Left renal cortex interstitium (tissue), 4 donors: ENCODE measurements at places on chromosomes 7 and 10.

DNA sequence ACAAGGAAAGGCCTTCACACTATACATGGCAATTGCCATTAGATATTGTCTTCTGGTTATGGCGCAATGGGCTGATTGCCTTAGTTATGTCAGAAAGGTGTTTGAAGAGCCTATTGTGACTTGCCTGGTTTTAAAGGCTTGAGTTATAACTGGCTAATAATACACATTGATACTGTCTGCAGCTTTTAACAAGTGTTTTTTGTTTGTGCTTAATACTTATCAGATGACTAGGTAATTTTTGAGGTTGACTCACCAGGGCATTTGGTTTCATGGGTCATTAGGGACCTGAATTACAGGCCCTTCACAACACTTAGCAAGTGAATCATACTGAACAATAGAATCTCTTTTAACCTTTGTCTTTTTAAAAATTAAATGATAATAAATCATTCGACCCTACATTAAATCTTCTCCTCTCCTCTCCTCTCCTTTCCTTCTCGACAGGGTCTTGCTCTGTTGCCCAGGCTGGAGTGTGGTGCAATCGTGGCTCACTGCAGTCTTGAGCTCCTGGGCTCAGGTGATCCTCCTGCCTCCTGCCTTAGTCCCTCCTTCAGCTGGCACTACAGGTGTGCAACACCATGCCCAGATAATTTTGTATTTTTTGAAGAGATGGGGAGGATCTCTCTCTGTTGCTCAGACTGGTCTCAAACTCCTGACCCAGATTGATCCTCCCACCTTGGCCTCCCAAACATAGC, 196.3 kb downstream of the JCAD start:
- no peak for DNase-seq

DNA sequence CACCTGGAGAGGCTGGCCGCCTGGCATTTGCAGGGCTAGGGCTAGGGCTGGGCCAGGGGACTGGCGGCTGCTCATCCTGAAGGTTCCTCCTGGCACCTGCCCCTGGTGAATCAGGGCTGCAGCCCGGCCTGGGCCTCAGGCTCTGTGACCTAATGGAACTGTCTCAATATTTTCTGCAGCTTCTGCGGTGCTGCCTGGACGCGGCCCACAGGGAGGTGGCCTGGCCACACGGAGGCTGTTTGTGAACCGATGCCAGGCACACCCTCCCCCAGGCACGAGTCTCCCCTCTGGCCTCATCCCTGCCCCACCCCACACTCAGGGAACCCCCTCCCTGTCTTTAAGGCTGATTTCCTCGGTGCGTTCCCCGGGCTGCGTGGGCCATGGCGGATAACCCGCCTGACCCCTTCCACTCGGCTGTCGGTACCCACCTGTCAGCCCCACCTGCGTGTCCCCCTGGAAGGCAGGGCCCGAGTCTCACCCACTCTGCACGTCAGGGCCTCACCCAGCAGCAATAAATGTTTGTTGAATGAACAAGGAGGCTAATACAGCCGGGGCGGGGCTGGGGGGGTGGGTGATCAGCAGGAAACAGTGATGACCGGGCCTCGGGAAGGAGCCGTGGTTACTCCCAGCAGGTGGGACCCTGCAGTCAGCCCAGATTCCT, 54.5 kb upstream of the DNAJB6 start:
- no peak for DNase-seq

DNA sequence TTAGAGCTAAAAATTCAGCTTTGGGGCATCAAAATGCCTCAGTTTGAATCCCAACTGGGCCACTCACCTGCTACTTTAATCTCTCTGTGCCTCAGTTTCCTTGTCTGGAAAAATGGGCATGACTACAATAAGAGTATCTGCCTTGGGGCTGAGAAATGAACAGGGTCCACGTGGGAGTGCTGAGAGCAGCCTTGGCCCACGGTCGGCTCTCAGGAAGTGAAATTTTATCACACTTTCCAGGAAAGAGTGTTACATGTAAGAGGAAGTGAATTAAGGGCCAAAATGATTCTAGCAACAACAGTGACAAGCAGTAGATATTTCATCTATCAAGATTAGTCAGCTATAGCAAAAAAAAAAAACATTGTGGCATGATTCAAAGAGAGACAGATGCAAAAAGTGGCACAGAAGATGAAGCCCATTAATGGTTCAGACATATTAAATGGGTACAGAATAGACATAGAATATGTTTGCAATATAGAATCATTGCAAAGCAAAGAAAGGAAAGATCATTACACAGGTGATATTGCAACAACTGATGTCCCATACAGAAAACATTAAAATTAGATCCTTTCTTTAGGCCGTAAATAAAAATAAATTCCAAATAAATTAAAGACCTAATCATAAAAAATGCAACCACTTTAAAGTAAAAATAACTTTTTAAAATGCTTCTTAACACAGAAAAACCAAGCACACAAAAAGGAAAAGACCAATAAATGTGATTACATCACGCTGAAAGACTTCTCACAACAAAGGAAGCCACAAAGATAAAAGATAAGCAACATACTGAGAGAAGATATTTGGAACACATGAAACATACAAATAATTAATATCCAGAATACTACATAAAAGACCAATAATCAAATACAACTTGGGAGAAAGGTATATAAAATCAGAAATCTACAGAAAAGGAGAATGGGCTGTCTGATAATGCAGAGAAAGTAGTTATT, 4.3 kb downstream of the TMEM273 start:
- no peak for DNase-seq

GRCh38 chr7:41693150-41693997, 9.5 kb downstream of the INHBA start:
- DNase-seq: no peak

DNA sequence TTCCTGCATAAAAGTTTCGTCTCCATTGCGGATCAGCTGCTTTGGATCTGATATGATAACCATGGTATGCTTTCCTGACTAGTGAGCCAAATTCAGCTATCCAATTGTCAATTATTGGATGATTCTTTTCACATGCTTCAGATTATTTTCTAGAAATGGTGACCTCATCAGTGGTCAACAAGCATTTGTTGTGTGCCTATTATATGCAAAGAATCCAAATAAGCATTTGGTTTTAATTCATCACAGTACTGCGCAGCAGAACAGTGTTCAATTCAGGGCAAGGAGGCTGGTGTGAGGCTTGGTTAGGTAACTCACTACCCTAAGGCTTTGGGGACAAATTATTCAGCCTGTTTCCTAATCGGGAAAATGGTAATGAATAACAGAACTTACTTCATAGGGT, 200.5 kb downstream of the SKAP2 start:
- no peak for DNase-seq

- DNase-seq: no peak
Measured at GRCh38 chr7:26680587-26680986, 183.8 kb downstream of the SKAP2 start.

DNA sequence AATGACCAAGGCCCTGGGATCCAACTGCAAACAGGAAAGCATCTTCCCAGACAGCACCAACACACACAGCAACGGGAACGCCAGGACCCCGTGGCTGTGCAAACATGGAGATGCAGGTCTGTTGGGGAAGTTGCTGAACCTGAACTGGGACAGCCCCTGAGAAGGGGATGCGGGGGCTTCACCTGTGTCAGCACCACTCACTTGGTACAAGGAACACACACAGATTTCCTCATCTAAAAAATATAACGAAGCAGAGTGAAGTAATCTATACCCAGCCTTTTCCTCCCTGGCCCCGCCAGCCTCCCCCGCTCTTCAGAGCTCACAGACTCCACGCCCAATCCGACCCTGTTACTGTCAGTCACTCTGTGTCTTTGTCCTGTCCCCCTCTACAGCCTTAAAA, 93.0 kb downstream of the PTPRN2 start:
- no peak for DNase-seq

DNA sequence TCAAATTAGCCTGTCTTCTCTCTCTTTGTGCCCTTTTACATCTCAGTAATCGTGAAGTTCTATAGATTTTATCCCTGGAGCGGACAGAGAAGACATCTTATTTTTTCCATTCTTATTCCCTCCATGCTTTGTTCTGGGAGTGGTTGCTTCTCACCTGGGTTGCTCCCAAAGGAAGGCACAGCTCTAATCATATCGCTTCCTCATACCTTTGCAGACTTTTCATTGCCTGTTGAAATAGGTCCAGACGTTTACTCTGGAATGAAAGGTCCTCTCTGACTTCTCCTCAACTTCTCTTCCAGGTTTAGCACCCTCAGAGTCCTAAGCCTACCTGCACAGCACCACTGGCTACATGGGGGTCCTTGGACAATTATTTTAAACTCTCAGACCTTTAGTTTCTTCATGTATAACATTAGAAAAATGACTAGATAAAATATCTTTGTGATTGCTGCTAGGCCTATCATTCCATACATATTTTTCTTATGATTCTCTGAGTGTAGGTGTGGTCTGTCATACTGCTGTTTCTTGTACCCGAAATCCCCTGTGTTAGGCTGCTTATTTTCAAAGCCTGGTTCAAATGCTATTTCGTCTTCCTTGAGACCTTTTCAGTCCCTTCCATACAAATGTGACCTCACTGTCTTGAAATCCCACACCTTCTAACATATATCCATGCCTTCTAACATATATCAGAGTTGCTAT, 418.1 kb downstream of the GFRA1 start:
- no peak for DNase-seq

DNA sequence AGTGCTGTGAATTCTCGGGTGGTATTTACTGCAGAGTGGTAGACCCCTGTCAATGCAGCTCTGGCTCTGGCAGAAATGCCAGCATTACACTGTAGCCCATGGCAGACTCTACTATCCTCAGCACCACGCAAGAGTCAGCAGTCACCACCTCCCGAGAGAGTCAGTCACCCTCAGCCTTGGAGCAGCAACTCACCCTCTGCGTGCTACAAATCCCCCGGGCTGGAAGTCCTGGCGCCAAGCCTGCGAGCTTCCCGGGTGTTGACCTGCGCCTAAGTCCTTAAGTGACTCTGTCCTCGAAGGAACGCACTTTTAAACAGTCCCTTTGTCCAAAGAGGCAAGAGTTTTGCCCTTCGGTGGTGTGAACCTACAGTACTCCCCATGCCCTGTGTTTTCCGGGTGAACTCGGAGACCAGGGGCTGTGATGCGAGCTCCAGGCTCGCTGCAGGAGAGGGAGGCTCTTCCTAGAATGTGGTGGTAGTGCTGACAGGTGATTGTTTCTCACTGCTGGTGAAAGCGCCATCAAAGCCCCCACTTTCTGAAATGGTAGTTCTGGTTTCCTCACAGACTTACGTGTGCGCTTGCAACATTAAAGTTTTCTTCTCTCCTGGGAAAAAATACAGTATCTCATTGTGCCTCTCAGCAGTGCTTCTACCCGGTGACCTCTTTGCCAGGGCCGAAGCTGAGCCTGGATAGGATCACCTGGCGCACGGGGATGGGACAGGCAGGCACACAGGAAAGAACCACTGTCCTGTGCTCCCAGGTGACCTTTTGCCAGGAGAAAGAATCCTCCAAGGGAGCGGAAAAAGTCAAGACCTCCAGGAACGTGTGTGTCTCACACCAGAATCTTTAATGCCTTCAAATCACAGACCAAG, 33.1 kb upstream of the MBL2 start:
- DNase-seq: no peak

GRCh38 chr10:79933961-79934360, 14.9 kb downstream of the SFTPD start:
- no peak for DNase-seq

GRCh38 chr10:101453791-101454718, 100.1 kb downstream of the BTRC start:
- DNase-seq: no peak

- no peak for DNase-seq
Measured at GRCh38 chr10:75097666-75098285, 13.7 kb upstream of the SAMD8 start.

- DNase-seq: no peak
Measured at GRCh38 chr10:4532467-4532866, 293.5 kb upstream of the AKR1E2 start.

DNA sequence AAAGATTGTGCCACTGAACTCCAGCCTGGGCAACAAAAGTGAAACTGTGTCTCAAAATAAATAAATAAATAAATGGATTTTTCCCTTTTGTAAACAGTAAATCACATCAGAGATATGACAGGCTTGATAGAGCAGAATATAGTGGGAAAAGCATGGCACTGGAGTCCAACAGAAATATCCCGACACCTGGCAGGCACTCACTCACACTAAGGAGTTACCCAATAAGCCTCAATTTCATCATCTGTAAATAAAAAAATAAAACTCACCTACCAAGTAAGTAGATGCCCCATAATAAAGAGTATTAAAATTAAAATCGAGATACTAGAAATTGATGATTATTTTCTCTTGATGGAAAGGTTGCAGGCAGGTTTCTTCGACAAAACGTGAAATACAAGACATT, 1.7 kb downstream of the ATE1 start:
- no peak for DNase-seq

GRCh38 chr10:124605856-124606812, 138.0 kb downstream of the FAM53B start:
- DNase-seq: no peak

- no peak for DNase-seq
Measured at GRCh38 chr7:101226721-101227120, 8.8 kb downstream of the ZNHIT1 start.

- no peak for DNase-seq
Measured at GRCh38 chr10:51301644-51302043, 227.4 kb downstream of the PRKG1 start.

GRCh38 chr10:22609719-22610465, 104.5 kb downstream of the PIP4K2A start:
- DNase-seq: no peak

DNA sequence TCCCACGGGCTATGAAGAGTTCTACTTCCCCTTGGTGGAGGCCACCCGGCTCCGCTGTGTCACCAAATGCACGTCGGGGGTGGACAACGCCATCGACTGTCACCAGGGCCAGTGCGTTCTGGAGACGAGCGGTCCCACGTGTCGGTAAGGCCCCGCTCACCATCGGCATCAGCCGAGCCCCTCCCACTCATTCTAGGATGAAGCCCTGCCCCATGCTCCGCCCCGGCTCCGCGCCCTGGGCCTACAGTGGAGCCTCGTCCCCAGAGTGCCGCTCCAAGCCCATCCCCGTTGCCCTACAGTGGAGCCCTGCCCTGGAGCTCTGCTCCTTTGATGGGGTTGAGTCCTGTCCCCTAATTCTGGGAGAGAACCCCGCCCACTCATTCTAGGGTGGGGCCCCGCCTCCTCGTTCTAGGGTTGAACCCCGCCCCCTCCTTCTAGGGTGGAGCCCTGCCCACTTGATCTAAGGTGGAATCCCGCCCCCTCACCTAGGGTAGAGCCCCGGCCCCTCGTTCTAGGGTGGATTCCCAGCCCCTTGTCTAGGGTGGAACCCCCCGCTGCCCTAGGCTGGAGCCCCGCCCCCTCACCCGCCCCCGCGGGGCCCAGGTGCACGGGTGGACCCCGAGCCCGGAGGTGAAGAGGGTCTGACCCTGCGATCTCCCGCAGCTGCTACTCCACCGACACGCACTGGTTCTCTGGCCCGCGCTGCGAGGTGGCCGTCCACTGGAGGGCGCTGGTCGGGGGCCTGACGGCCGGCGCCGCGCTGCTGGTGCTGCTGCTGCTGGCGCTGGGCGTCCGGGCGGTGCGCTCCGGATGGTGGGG, 3.4 kb upstream of the MUC12 start:
- DNase-seq: no peak
